Stimulated activated CD8-positive, alpha-beta memory T cell treated with anti-CD3 and anti-CD28 coated beads, Interleukin-7, amount 100 ng/mL, for 1 hour (primary cell): ENCODE measurements at places on chromosomes 4 and X.

- DNase-seq: no peak
These were observed 349.9 kb downstream of the FBXW7 start for GRCh38 chr4:152185786-152186550.

DNA sequence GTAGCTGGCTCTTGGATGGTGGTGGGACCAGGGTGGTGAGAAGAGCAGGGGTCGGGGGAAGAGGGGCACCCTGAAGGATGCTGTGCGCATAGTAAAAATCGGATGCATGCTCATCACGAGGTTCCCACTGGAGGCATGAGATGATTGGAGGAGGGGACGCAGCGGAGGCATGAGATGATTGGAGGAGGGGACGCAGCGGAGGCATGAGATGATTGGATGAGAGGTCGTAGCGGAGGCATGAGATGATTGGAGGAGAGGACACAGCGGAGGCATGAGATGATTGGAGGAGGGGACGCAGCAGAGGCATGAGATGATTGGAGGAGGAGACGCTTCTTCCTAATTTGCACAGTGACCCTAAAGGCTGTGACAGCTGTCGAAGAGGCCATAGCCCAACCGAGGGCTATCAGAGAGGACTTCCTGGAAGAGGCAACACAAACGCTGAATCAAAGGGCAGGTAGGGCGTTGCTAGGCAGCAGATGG lies 106.7 kb downstream of the ADRA2C start:
- no peak for DNase-seq

DNA sequence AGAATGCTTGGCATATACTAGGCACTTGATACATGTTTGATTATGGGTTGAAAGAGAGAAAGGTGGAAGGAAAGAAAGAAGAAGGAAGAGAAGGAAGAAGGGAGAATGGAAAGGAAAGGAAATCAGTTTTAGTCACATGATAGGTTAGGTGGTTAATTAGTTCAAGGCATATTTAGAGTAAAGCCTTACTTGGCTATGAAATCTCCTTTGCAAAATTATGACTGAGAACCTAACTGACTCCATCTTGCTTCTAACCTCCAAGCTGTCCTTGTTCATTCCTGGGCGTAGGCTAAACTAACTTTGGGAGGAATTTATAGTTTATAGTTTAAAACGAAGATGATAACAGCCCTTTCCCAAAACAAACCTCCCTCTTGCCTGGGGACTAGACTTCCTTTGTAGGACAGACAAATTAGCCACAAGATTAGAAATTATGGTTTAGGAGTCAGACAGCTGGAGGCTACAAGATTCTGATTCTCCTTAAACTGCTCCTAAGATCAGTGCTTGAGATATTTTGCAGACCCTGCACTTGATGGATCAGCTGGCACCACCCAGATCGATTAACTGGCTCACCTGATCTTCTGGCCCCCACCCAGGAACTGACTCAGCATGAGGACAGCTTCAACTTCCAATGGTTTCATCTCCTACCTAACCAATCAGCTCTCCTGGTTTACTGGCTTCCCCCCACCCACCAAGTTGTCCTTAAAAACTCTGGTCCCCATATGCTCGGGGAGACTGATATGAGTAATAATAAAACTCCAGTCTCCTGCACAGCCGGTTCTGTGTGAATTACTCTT lies 55.0 kb downstream of the TXK start:
- DNase-seq: no peak

DNA sequence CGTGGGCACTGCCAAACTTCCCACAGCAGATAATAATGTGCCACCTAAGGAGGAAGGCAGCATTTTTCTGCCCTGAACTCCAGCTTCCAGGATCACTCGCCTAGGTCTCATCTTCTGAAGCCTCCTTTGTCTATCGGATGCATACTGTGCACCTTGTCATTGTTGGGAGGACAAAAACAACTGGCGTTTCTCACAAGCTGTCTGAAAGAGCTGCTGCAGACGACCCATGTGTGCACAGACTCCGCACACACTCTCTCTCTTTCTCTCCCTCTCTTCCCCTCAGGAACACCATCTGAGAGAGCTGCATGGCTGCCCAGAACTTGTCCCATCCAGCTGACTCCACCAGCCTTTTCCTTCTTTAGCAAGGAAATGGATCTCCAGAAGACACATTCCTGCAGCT lies 83.0 kb downstream of the MAML3 start:
- DNase-seq: no peak

GRCh38 chrX:3271183-3271833 lies 75.1 kb downstream of the MXRA5 start:
- DNase-seq: no peak

DNA sequence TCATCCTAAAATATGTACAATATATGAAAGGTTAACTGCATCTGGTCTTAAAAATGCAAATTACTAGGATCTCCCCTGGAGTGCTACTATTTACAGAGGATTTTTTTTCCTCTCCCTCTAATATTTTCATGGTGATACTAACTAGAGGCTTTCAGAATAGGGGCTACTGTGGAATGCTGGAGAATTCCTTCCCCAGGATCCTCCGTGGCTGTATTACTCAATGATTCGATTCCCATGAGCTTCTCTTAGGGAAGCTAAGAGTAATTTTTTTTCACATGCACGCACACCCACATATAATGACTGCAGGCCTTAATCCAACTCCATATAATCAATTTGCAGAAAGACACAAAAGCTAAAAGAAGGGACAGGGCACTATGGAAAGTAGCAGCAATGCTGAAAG lies 184.7 kb downstream of the ARHGAP6 start:
- DNase-seq: no peak

- no peak for DNase-seq
These were observed 53.9 kb upstream of the MMAA start for GRCh38 chr4:145565328-145565727.

GRCh38 chr4:163764569-163764968 lies 270.1 kb downstream of the TMA16 start:
- DNase-seq: no peak

- DNase-seq: no peak
These were observed 81.3 kb upstream of the JADE1 start for GRCh38 chr4:128728190-128728589.

- DNase-seq: no peak
These were observed 1141.5 kb downstream of the PCDH18 start for GRCh38 chr4:136390824-136391223.

GRCh38 chrX:52424656-52425055 lies 55.8 kb downstream of the XAGE2 start:
- no peak for DNase-seq

DNA sequence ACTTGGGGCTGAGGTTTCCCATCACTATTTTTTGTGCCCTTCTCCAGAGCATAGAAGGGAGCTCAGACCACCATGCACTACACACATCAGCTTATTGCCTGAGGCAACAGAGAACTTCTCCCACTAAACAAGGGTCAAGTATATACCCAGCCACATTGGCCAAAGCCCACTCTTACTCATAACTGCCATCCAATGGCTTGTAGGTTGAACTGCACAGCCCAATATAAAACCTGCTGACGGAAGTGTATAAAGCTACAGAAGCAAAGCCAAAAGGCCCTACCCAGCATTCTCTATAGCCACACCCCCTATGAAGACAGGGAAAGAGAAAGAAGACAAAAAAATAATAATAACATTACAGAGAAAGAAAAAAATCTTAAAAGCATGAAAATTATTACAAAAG lies 139.7 kb downstream of the LRBA start:
- DNase-seq: no peak

DNA sequence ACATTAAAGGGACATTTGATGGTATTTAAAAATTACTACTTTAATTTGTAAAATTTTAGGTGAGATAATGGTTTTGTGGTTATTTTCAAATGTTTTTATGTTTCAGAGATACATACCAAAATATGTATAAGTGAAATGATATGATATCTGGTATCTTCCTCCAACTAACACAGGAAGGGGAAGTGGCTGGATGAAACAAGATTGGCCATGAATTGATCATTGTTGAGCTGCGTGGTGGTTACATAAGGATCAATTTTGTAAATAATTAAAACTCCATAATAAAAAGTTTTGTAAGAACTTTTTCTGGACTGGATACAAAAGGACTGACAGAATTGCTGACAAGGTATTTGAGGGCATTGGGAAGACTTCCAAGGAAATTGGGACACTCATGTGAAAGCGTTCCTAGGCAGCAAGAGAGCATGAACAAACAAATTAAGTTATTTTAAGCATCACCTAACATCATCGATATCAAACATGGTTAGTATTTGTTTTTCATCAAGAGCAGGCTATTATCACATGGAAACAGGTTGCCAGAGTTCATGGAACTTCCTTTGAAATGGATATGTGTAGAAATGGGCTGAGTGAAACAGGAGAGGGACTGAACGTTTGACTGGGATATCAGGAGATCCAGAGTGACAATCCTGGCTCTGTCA lies 4.4 kb upstream of the PGM2 start:
- DNase-seq: no peak

DNA sequence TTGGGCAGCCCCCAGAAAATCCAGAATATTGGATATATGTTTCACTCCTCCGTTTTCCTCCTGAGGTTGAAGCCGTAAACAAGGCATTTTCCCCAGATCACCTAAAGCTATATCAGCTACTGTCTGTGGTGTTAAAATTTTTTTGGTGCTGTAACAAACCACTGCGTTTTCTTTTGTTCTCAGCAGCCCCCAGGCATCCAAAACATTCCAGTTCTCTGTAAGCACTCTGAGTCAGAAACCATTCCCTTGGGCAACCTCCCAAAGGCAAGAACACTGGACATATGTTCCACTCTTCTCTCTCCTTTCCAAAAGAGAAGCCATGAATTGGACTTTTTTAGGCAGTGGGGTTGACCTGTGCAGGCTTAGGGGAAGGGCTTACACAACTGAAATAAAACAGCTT lies 310.9 kb downstream of the MID1IP1 start:
- no peak for DNase-seq

- DNase-seq: no peak
These were observed 11.4 kb downstream of the UBE2D3 start for GRCh38 chr4:102815981-102816380.

DNA sequence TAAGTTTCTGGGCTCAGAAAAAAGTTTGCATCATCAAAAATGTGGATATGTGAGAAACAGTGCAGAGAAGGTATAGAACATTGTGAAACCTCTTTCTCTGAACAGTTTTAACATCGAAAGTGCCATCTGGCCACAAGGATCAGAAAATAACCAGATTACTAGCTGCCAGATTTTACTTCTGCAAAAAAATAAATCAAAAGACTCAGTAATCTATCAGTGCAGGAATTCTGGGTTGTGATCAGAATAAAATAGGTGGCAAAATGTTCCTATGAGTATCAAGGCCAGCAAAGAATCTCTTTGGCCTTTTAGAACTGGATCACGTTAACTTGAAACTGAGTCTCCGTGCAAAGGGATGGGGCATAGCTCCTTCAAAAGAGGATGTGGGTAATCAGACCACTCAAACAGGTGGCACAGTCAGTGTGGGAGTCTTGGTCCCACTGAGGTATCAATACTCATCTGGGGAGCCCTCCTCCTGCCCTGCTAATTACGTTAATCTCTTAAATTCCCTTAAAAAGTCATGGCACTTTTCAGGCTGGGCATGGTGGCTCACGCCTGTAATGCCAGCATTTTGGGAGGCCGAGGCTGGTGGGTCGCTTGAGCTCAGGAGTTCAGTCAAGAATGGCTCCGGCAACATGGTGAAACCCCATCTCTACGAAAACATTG lies 26.7 kb upstream of the RBM47 start:
- DNase-seq: no peak

GRCh38 chr4:926538-926937 lies 5.6 kb downstream of the GAK start:
- DNase-seq: no peak

DNA sequence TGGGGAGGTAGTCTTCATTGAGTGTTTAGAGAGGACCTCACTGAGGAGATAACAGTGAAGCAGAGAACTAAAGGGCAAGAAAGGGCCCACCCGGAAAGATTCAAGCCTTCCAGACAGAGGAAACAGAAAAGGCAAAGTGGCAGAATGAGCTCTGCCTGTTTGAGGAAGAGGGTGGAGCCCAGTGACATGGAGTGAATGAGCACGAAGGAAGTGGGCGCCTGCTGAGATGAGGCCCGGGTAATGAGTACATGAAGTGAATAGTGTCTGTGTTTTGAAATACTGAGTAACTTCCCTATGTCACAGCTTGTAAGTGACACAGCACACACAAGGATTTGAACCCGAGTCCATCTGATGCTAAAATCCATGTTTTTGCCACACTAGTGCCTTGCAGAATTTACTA lies 32.5 kb upstream of the TLR2 start:
- peak; percentile 11 for DNase-seq

GRCh38 chrX:154484255-154485149 lies 1.9 kb downstream of the UBL4A start:
- no peak for DNase-seq

- no peak for DNase-seq
These were observed 1535.8 kb upstream of the PCDH10 start for GRCh38 chr4:131613086-131613823.

GRCh38 chrX:16484338-16484737 lies 165.6 kb upstream of the S100G start:
- DNase-seq: no peak

- DNase-seq: no peak
These were observed 44.9 kb downstream of the CCNG2 start for GRCh38 chr4:77201857-77202256.

- no peak for DNase-seq
These were observed 2355.5 kb upstream of the AGA start for GRCh38 chr4:179797738-179798137.

DNA sequence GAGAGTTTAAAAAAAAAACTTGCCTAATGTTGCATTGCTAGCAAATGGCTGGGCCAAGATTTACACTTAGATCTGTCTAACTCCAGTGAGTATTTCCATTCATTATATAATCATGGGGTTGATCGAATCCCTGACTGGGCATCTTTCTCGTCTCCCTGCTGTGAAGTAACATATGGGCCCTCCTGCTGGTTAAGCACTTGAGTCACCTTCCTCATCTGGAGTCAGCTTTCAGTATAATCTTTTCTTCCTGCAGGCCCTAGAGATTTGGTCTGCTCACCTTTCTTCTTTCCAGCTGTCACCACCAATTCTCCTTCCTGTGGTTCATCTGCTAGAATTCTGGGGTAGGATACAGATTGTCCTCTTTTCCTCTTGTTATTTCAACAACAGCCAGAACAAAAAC lies 41.6 kb downstream of the TIGD2 start:
- DNase-seq: no peak

GRCh38 chr4:38330321-38330720 lies 333.7 kb upstream of the KLF3 start:
- DNase-seq: no peak

DNA sequence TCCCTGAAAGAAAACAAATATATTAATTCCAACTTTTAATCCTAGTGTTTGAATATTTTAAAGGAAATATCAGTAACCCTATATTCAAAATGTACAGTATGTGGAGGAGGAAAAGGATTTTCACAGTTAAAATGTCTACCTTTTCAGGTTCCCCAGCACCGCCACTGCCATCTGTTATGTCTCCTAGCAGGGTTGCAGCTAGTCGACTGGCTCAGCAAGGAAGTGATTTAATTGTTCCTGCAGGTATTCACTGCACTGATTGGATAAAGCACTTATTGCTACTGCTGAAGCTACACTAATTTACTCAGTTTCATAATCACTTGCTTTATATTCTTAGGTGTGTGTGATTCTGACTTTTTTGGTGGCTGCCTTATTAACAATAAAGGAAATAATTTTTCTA lies 65.5 kb upstream of the FHDC1 start:
- no peak for DNase-seq

GRCh38 chr4:145680902-145681301 lies 956 bp downstream of the C4orf51 start:
- no peak for DNase-seq
